Activated T-helper 1 cell treated with Interleukin-2 at 50 U/mL for 16 hours (primary cell): ENCODE measurements at places on chromosomes 4 and X.

DNA sequence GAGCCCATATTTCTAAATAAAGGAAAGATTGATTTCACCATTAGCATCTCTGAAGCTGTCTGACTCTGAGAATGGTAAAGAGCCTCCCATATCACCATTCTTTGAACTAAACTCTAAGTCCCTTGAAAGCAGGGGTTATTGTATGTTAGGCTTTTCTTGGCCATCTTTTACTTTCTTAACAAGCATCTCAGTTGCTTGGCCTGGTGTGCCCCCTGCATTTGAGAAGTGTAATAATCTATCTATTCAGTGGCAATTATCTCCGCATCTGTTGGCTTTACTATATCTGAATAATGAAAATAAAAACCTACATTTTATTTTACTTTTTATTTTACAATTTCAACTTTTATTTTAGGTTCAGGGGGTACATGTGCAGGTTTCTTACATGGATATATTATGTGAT lies 128.3 kb upstream of the ARMCX2 start:
- DNase-seq = no peak

DNA sequence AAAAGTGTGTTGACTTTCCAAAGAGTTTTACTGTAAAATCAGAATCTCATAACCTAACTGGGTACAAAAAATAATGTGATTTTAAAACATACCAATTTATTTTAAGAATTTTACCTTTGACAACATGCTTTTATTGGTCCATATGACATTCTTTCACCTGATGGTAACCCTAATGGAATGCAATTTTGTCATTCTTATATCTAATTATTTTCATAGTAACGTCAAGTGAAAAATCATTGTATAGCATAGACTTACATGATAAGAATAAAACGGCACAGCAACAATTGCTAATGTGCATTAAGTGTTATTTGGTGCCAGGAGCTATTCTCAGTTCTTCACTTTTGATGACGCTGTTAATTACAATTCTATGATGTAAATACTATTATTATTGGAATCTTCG lies 13.6 kb downstream of the UNC5C start:
- no peak for DNase-seq

- no peak for DNase-seq
Measured at GRCh38 chr4:93788712-93789111, 39.8 kb upstream of the ATOH1 start.

GRCh38 chrX:78957049-78957767 lies 12.0 kb downstream of the P2RY10 start:
- no peak for DNase-seq

GRCh38 chrX:50719614-50720013 lies 94.4 kb downstream of the SHROOM4 start:
- DNase-seq = no peak

- no peak for DNase-seq
Measured at GRCh38 chr4:62080431-62080830, 880.3 kb downstream of the ADGRL3 start.

GRCh38 chr4:98659741-98660462 lies 1.5 kb upstream of the TSPAN5 start:
- DNase-seq = no peak

GRCh38 chr4:14259936-14260335 lies 632.4 kb upstream of the BOD1L1 start:
- DNase-seq = no peak

GRCh38 chr4:168690199-168690598 lies 193.3 kb downstream of the PALLD start:
- no peak for DNase-seq

- no peak for DNase-seq
Measured at GRCh38 chr4:184421533-184422155, 52.7 kb downstream of the IRF2 start.

DNA sequence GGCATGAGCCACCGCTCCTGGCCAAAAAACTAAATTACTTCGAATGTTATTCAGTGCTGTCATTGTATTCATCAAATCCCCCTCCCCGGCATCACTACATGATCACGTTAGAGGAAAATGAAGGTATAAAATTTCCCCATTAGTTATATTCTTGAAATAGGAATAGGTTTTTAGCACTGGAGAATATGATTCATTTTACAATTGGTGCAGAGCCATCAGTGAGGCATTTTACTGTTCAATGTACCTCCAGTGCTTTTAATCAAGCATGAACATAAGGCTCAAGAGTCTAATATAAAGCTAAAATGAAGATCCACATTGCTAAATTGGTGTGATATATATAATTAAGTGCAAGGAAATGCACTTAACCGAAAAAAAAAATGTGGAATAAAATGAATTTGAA lies 18.3 kb downstream of the KLF3 start:
- DNase-seq = no peak

DNA sequence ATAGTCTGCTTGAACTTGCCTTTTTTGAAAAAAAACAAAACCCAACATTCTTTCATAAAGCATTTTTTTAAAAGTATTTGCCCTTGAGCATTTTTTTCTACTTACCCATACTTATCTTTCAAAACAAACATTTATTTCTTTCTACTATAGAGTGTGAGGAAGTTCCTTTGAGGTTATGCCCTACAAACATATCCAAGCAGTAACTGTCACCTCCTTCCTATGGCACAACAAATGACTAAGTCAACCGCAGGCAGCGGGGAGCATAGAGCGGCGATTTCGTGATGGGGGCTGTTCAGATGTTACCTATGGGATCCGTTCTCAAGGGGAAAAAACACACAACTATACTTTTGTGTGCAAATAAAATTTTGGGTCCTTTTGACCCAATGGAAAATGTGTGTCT lies 19.4 kb downstream of the SPRY1 start:
- no peak for DNase-seq

DNA sequence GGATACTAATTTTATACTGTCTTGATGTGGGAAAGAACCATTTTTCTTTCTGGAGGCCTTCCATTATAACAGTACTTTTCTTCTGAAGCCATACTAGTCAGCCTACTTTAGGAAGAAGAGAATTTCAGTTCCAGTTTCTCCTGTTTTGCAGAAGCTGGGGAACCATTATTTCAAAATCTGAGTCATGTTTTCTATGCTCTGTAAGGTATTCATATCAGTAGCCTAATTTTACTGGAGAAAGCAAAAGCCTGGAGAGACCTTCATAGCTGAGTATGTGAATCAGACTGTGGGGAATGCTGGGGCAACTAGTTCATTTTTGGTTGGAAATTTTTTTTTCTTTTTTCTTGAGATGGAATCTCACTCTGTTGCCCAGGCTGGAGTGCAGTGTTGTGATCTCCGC lies 22.4 kb downstream of the AFF1 start:
- DNase-seq = no peak

GRCh38 chr4:102733084-102733483 lies 27.7 kb downstream of the MANBA start:
- DNase-seq = no peak

GRCh38 chr4:19309378-19309777 lies 942.3 kb upstream of the SLIT2 start:
- DNase-seq = no peak

- no peak for DNase-seq
Measured at GRCh38 chr4:7781366-7781765, 158.3 kb downstream of the AFAP1 start.

- DNase-seq = no peak
Measured at GRCh38 chrX:137354851-137355250, 211.1 kb upstream of the ZIC3 start.

DNA sequence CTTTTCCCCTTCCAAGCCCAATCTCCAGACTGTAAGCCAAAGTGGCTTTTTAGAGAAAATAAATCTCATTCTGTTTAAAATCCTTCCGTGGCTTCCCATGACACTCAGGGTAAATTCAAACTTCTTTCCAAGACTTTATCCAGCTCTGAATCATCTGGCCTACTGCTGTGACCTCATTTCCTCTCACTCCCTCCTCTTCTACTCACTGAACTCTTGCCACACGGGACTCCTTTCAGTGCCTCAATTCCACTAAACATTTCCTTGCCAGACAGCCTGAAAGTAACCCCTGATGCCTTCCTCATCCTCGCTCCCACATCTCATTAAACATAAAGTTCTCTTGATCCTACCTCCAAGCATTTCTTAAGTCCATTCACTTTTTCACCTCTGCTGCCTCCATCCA lies 27.8 kb upstream of the RNF128 start:
- DNase-seq = no peak

DNA sequence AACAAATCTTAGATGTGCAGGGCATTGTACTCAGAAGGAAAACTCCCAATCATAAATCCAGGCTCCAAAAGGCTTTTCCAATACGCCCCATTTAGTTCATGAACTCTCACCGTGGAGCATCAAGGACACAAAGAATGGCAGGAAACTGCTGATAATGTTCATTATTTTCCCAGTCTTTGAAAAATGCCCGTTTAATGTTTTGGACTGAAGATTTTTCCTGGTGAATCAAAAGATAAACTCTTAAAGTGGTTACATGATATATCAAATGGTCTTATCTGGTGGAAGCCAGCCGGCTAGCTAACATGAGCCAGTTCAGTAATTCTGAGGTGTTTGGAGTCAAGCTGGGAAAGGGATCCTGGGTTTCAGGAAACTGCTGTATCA lies 62.1 kb upstream of the AP1S2 start:
- no peak for DNase-seq

GRCh38 chr4:87257523-87257922 lies 37.1 kb upstream of the KLHL8 start:
- no peak for DNase-seq

DNA sequence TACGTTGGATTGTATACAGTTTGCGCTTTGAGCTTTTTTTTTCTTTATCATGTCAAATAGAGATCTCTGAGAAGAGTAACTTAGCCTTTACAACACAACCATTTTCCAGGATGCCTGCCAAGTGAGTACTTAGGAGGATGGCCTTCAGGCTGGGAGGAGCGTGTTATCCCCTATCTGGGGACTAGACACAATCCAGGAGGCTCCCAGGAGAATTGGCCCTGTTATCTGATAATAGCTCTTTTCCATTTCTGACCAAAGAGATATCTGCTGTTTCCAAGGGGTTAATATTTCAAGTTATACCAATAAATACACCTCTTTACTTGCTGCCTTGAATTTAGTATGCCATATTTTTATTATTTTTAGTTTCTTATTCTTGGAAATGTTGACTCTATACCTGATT lies 169.5 kb upstream of the SMARCAD1 start:
- DNase-seq = no peak

GRCh38 chrX:68433981-68434299 lies 645 bp upstream of the OPHN1 start:
- DNase-seq = no peak

DNA sequence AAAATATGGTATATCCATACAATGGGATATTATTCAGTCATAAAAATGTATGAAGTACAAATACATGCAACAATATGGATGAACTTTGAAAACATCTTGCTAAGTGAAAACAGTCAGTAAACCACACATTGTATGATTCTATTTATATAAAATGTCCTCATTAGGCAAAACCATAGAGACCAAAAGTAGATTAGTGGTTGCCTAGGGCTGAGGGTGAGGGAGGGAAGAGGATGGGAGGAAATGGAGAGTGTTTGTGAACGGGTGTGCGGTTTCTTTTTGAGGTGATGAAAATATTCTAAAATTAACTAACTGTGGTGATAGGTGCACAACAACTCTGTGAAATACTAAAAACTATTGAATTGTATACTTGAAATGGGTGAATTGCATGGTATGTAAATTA lies 29.6 kb downstream of the TEX11 start:
- no peak for DNase-seq

GRCh38 chr4:109111031-109111430 lies 191.4 kb downstream of the COL25A1 start:
- DNase-seq = no peak

DNA sequence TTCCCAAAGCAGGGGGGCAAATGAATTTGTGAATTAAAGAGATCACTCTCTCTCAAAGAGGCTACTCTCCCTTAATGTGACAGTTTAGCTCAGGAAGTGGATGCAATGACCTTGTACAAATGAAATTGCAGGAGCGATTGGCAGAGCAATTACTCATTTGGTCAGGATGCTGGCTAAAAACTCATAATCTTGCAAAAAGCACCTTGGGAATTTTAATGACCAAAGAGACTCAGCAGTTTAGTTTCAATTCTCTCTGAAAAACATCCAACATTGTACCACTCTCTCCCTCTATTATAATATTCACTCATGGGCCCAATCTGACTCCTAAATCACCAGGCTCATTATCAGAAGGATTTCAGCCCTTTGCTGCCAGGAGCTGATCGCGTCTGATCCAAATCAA lies 26.1 kb downstream of the PDGFC start:
- no peak for DNase-seq

DNA sequence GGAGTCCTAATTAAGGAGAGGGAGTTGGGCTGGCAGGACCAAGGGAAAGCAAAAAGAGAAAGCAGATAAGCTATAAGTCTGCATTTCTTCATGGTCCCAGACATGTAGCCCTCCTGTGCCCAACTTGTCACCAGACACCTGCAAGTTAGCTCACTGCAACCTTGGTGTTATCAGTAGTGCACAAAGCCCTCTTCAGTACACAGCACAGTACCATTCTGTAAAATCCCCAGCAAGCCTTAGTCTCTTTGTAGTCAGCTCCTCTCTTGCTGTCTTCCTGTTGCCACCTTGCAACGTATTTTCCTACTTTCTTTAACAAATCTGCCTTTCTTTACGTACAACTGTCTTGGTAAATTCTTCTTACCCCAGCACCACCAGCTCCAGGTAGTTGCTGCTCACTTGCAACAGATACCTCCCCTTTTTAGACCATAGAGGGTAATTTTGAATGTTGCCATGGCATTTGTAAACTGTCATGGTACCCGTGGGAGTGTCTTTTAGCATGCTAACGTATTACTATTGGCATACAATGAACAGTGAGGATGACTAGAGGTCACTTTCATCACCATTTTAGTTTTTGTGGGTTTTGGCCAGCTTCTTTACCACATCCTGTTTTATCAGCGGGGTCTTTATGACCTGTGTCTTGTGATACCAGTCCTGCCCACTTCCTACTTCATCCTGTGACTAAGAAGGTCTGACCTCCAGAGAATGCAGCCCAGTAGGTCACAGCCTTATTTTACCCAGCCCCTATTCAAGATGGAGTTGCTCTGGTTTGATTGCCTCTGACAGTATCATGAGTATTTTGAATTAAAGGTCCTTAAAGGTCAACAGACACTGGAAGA lies 28.3 kb upstream of the AP1S2 start:
- no peak for DNase-seq

DNA sequence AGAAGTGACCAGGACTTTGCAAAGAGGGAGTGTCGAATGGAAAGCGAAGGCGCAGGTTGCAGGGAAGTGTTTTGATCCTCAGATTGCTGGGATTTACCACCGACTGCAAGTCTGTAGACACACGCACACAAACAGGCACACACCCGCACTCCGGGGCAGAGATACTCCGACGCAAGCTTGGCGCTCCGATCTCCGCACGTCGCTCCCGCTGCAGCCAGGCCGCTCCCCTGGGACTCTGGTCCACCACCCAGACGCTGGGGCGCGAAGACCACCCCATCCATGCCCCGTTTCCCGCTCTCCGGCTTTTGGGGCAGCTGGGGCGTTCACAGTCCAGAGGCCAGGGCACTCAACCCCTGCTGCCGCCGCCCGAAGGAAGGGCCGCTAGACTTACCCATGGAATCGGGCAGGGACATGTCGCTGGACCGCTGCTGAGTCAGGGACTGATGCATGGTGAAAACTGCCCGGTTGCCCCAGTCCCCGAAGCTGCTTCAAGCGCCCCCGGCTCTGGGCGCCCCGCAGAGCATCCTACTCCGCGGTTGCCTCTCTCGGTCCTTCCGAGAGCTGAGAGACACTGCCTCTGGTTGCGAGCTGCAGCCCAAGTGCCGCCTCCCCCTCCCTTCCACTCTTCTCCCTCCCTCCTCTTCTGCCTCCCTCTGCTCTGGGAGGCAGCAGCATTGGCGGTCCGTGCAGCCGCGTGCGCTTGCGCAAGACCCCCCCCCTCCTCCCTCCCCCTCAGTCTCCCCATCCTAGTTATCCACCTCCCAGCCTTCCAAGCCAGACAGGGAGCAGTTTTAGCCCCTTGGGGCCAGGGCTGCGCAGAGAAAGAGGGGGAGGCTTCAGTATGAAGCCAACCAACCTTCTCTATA lies at the start of gene TMEM255A:
TMEM255A (minus strand) TSS at position 601 of the 866 bp plus-strand sequence; CDS start at position 449, 152 bp downstream.
- no peak for DNase-seq
